ENCODE measurements at places on chromosomes 6 and 20.

DNA sequence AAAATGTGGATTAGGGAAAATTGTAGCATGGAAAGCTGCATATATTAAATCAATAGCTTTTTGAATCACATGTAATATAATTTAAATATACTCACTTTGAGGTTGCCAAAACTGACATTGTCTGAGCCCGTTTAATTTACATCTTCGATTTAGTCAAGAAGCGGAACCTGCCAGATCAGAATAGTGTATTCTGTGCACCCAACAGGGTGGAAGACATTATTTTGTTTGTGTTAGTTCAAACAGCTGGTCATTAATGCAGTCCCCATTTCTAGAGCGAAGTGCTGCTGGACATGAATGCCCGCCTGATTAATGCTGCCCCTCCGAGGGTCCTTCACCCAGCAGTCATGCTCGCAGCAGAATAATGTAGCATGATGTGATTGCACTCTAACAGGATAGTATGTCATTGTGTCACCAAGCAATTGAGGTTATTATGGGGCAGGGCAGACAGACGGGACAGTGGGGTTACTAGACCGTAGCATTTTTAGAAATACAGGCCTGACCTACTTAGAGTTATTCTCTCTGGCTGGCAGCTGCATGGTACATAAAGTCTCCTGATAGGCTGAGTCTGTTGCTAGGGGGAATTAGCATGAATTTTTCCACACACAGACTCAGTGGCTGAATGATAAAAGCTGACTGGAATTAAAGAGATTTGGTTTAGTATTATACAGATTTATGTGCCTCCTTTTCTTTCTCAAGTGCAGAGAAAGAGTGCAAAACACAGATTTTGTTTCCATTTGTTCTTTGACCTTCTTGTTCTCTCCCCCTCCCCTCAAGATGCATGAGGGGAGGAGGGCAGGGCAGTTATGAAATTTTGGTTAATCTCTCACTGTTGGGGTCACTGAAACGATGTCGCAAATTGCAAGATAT, 147.1 kb downstream of the PRL start:
- DNase-seq = no peak

DNA sequence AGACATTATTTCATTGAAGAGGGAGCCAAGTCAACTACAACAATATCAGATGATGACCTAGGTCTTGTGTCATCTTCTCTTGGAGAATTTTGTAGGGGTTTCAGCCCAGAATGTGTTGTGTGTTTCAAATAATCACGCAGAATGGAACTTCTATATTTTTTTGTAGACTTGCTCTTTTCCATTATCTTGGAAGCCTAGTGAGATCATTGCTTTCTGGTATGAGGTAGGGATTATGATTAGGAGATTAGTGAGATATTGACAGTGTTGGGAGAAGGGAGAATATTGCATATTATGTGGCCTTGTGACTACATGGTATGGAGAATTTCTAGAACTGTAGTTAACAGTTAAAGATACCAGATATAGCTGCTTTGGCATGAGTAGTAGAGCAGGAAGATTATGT, 423.6 kb upstream of the PLCB4 start:
- DNase-seq = no peak

DNA sequence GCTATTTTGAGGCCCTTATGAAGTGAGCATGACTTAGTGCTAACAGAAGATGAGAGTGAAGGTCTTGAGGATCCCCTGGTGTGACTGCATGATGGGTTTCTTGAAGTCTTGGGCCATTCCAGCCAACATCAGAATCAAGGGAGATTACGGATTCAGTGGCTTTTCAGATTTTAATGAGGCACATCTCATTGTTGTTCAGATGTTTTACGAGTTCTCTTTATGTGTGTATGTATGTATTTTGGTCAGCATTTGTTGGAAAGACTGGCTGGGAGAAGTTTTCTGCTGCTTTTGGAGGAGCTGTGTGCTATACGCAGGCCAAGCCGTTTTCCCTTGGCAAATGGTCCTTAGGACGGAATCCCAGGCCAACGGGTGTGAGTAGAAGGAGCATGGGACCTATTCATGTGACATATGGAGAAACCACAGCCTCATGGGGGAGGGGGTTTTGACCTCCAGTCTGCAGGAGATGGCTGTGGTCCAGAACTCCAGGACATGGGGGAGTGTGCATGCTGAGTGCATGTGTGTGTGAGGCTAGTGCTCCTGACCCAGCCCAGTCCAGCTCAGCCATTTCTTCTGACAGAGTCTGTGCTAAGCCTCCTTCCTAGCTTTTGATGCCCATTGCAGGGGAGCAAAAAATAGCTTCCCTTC, 35.3 kb downstream of the CHMP4B start:
- DNase-seq = no peak

DNA sequence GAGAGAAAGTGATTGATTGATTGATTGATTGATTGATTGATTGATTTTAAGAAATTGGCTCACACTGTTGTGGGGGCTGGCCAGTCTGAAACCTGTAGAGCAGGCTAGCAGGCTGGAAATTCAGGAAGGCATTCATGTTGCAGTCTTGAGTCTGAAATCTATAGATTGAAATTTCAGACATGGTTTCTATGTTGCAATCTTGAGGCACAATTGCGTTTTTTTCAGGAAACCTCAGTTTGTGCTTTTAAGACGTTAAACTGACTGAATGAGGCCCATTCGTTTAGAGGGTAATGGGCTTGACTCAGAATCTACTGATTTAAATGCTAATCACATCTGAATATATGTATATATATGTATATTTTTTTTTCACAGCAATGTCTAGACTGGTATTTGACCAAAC, 106.3 kb downstream of the STXBP5 start:
- no peak for DNase-seq

DNA sequence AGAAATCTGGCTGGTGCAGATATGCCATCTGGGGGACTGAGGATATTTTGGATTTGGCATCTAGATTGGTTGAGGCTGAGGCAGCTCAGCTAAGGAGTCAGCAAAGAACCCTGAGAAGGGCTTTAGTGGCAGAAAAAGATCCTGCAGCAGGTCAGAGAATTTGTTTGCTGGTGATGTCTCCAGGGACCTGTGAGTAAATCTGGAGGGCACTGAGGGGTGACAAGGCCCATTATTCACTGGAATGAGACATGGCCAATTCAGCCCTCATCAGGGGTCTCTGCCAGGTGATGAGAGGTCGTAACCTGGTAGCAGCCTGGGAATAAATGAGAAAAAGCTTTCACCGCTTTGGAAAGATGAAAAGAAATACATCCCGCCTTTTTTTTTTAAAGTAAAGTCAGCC, 118.3 kb upstream of the FBXL4 start:
- DNase-seq = no peak

- no peak for DNase-seq
These were observed 47.4 kb downstream of the AIG1 start for GRCh38 chr6:143107911-143108761.

- DNase-seq = no peak
These were observed 17.0 kb upstream of the SLA2 start for GRCh38 chr20:36663031-36663430.

DNA sequence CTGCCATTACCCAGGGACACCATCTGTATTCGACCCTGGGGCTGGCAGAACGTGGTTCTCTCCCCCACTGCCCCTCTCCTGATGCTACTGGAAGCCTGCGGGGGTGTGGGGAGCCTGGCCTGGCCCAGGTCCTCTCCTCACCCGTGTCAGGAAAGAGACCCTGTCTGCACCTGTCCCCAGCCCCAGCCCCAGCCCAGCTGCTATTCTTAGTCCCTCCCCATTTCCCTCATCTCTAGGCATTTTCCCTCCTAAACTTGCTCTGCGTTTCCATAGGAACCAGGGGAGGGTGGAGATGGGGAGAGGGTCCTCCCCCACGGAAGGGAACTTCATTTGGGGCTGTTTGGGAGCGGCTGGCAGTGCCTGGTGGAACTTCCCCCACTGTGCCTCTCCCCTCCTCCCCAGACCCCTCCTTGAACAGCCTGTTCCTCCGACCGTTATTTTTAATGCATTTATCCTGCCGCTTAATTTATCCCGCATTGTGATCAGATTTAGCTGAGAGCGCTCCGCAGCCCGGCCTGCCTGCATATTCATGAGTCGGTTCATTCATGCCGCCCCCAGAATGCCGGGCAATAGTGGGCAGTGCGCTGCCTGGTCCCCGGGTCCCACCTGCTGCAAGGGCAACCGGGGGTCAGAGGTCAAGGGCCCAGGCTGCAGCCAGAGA, 31.8 kb upstream of the DLGAP4 start:
- no peak for DNase-seq

DNA sequence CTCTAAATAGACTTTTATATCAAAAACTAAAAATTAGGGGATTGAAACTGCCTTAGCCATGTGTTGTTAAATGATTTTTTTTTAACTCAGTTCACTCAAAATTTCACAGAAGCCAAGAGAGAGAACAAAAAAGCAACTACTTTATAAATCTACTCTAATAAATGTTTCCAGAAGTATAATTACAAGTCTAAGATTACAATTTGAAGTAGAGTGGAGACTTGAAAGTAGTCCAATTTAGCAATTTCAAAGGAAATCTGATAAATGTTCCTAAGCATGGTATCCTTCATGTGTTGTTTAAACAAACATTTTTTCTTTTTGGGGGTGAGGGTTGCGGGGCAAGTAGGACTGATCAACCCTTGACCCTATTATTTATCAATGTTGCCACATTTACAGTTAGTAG, 72.6 kb downstream of the PHIP start:
- no peak for DNase-seq

DNA sequence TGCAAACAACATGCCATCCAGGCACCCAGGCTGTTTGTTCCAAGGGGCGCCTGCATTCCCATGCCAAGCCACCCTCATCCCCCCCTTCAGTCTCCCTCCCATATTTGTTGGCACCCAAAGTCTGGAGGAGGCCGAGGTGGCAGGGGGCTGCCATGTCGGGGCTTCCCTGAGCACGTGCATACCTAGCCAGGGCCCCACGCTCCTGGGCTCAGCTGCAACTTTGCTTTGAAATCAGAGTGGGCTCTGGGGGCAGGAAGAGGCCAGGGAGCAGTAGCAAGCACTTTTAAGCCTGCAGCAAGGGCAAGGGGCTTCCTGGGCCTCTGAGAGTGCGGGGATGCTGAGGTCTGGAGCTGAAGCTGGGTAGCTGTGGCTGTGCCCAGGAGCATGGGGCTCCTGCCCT, 655.9 kb upstream of the EYS start:
- DNase-seq = no peak

DNA sequence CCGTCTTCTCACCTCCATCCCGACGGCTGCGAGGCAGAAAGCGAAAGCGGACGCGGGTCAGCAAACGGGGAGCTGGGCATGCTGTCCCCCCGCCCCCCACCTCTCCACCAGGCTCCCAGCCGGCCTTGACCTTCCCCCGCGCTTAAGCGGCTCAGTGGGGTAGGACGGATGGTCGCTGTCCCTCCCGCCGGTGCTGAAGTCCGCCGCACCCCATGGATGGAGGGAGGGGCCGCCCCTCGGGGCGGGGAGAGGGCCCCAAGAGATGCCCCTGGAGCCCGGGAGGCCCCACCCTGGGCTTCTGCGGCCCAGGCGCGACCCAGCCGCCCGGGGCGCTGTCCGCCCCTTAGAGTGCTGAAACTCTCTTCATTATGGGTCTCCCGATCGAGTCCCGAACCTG, at the start of gene KCNB1:
Gene KCNB1, minus strand, starts transcription at position 48 of the 397 bp plus-strand sequence. CDS start 188 bp downstream, outside the sequence.
- DNase-seq = peak; percentile 21

DNA sequence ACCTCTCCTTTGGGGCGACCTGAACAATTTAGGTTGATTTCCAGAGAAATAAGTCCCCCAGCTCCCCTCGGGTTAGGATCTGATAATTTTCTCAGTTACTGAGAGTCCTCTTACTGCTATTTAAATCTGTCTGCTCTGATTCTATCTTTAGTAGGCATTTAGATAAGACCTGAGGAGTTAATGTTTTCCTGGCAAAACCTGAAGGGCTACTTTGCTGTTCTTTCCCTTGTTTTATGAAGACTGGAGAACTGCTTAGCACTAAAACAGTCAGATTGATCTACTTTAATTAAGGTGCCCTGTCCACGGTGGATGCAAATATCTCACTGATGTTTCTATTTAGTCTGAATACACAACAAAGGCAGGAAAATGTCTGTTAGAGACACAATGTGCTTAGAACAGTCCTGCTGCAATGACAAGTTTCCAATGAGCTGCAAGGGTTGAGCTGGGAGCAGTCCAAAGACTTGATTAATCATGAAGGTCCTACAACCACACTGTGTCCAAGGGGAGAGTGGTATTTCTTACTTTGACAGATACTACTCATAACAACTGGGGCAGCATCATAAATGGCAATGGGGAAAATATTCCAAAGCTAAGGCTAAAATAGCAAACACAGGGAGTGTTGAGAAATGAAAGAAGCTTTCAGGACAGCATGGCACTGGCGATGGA, 15.7 kb downstream of the ADTRP start:
- no peak for DNase-seq

- DNase-seq = no peak
These were observed 7.8 kb upstream of the PLTP start for GRCh38 chr20:45919542-45920399.

DNA sequence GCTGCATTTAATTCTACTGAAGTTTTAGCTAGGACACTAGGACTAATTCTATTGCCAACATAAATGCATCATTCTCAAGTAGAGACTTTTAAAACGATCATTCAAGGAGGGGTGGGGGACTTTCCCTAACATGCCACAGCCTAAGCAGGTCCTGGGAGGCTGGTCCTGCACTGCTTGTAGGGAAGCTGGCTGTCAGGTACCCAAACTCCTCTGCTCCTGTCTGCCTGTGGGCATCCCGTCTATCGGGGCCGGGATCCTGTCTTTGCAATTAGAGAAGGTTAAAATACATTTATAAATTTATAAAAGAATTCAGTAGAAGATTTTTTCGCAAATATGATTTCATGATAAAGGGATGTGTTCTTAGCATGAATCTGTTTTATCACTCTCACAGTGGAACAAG, 51.6 kb upstream of the MPC1 start:
- DNase-seq = no peak

DNA sequence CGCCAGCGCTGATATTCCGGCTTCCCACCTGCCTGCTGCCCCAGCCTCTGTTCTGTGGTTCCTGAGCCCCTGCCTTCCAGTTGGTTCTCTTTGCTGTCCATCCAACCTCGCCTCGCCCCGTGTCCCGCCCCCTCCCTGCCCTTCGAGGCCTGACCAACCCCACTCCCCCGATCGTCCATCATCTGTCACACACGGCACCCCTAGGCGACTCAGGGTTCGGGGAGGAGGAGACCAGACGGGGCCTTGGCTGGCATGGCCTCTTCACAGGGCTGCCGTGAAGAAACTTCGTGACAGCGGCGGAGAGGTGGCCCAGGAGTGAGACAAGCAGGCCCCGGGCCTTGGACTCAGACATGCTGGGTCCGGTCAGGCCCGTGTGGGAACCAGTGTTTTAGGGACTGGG, 226.1 kb downstream of the QKI start:
- DNase-seq = no peak

GRCh38 chr6:19599796-19600464, 237.2 kb upstream of the ID4 start:
- DNase-seq = no peak

DNA sequence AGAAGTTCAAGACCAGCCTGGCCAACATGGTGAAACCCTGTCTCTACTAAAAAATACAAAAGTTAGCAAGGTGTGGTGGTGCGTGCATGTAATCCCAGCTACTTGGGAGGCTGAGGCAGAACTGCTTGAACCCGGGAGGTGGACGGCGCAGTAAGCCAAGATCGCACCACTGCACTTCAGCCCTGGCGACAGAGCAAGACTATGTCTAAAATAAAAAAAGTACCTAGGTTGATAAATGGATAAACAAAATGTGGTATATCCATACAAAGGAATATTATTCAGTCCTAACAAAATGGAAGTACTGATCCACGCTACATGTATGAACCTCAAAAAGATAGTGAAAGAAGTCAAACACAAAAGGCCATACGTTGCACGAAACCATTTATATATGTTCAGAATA, 1.2 kb upstream of the RPF2 start:
- DNase-seq = no peak

GRCh38 chr6:27565839-27566779, 93.2 kb upstream of the ZNF184 start:
- peak; percentile 43 for DNase-seq

Measured in RPMI8226 (cell line).